ENCODE measurements at places on chromosomes 13 and 19.

GRCh38 chr13:111537843-111538499, 217.5 kb downstream of the TEX29 start:
- DNase-seq = no peak

DNA sequence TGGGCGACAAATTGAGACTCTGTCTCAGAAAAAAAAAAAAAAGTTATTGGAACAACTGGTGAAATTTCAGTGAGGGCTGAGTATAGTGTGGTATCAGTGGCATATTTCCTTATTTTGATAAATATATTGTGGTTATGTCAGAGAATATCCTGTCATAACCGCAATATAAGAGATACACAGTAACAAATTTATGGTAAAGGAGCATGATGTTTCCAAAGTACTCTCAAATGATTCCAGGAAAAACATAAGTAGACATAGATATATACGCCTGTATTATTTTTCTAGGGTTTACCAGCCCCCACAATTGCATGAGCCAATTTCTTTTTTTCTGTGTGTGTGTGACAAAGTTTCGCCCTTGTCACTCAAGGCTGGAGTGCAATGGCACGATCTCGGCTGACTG, 5.7 kb upstream of the C5AR1 start:
- no peak for DNase-seq

- DNase-seq = no peak
Measured at GRCh38 chr13:105048677-105049076, 1486.8 kb downstream of the EFNB2 start.

- DNase-seq = no peak
Measured at GRCh38 chr13:43095771-43096719, 72.7 kb downstream of the DNAJC15 start.

- DNase-seq = no peak
Measured at GRCh38 chr13:112177450-112178288, 110.7 kb downstream of the SOX1 start.

GRCh38 chr19:41753936-41754529, 1.3 kb upstream of the CEACAM6 start:
- peak; percentile 45 for DNase-seq

DNA sequence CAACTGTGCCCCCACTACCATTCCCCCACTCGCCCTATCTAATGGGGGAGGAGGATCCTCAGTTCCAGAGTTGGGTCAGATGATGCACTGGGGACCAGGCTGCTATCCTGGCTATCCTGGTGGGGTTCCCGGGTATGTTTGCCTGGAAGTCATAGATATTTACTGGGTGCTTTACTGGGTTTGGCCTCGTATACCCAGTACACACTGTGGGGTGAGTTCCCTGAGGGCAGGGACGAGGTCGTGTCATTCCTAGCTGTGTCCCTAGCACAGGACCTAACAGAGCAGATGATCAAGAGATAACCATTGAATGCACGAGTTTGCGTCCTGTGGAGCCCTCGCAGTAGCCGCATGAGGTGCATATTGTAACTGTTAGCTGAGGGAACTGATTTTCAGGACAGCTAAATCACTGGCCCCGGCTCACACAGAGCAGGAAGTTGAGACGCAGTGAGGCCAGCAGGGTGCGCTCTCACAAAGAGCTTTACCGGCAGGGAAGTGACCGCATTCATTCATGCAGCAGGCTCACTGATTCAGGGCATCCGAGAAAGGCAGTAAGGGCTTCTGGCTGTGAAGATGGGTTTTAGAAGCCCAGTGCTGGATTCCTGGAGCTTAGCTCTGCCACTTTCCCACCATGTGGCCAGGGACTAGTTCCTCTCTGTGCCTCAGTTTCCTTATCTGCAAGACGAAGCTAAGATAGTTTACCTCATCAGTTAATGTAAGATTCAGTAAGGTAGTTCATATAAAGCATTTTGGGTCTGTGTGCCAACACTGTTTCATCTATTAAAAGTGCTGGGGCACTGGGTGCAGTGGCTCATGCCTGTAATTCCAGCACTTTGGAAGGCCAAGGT, 6.0 kb downstream of the RUVBL2 start:
- peak; percentile 59 for DNase-seq

DNA sequence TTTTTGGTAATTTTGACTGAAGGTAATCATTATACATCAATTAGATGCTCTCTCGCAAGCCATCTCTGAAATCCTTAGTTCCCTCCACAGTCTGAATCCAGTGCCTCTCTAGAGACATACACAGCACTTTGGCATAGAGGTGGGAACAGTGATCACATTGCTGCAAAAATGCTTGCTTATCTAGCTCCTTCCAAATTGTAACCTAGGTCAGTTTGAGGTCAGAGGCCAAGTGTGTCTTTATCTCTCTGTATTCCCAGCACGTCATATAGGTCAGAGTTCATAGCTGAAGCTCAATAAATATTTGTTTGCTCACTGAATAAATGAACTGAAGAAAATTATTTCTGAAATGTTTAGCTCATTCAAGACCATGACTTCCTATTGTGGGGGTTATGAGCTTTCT, 462.5 kb downstream of the DIAPH3 start:
- no peak for DNase-seq

DNA sequence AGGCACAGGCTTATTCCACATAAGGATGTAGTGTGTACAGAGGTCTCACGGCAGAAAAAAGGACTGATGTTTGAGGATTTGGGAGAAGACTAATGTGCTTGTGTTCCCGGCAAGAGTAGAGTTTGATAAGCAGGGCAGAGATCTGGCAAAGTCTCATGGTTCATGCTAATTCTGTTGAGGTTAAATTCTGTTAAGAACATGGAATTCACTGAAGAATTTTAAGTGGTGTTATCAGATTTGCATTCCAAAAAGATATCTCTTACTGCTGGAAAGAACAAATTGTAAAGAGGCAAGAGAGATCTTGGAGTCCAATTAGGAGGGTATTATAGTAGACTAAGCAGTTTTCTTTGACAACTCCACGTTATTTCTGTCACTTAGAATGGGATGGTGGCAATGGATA, 348.3 kb downstream of the TDRD3 start:
- no peak for DNase-seq

DNA sequence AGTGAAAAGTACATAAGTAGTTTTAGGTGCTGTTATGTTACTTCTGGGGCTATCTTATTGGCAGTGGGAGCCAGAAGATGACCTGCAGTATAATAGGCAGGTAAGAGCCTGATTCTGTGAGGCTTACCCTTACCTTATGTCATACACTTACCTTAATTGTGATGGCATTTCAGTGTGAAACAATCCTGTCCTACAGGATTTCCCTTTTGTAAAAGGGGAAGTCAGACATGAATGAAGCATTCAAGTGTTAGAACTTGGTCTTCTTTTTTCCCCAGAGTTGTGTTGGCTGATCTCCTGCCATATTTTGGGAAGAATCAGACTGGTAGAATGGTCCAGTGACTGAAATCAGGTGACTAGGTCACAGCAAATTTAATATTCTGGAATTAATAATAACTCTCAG, 55.2 kb downstream of the SGCG start:
- no peak for DNase-seq
